Dorsolateral prefrontal cortex (tissue), 122 donors: ENCODE measurements at places on chromosomes 3 and 15.

DNA sequence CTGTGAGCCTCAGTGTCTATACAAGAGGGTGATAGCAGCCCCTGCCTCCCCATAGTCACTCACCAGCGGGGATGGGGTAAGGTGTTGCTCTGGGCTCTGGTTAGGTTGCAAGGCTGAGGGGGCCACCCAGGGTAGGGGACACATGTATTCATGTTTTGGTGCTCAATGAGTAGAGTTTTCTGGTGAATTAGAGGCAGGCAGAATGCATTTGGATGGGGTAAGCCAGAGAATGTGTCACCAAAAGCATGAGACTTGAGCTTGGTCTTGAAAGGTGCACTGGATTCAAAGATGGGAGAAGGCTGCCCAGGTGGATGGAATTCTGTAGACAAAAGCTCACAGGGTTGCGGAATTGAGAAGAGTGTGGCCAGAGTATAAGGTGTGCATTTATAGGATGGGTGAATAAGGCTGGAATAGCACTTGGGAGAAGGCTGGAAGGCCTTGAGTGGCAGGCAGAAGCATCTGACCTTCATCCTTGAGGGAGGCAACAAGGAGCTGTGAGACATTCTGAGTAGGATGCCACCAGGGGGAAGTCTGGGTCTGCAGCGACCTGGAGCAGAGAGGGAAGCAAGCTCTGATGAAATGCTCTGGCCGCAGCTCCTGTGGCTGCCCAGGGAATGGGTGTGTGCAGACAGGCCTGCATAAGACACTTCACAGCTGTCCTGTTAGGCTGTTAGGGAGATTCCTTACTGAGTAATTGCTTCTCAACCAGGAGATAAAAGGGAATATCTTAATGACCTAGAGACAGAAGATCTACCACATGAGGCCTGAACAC lies 149.6 kb downstream of the CHDH start:
- no peak for DNase-seq

GRCh38 chr3:99871231-99872045 lies 53.8 kb downstream of the CMSS1 start:
- no peak for DNase-seq

GRCh38 chr15:92749216-92749615 lies 93.6 kb upstream of the FAM174B start:
- no peak for DNase-seq

GRCh38 chr15:49624056-49624455 lies 3.2 kb downstream of the DTWD1 start:
- DNase-seq, result no peak

- DNase-seq, result no peak
These were observed 52.6 kb downstream of the PAQR5 start for GRCh38 chr15:69351333-69351732.
